ENCODE measurements at places on chromosomes 5 and 9.

GRCh38 chr9:70600506-70600905 lies 186.0 kb upstream of the KLF9 start:
- DNase-seq, result peak; percentile 75

DNA sequence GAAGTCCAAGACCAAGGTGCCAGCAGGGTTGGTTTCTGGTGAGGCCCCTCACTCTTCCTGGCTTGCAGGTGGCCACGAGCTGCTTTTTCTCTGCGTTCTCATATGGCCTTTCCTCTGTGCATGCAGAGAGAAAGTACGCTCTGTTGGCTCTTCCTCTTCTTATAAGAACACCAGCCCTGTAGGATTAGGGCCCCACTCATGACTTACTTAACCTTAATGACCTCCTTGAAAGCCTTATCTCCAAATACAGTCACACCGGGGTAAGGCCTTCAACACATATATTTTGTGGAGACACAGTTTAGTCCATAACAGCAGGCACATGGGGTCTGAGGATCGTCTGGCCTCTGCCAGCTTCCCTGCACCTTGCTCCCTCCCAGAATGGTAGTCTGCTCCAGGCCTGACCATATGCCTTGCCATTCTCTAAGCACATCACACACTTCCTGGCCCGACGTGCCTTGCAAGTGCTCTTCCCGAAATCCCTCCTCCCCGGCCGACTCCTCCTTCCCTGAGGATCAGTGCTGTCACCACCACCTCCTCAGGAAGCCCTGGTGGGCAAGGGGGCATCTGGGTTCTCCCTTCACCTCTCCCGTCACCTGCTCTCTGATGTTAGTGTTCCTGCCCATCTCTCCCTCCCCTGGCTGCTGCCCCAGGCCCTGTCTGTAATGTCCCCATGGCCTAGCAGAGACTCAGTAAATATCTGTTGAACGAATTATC lies 200.7 kb downstream of the AOPEP start:
- DNase-seq, result no peak

- no peak for DNase-seq
Observed at GRCh38 chr9:91301161-91301560, 60.6 kb downstream of the AUH start.

DNA sequence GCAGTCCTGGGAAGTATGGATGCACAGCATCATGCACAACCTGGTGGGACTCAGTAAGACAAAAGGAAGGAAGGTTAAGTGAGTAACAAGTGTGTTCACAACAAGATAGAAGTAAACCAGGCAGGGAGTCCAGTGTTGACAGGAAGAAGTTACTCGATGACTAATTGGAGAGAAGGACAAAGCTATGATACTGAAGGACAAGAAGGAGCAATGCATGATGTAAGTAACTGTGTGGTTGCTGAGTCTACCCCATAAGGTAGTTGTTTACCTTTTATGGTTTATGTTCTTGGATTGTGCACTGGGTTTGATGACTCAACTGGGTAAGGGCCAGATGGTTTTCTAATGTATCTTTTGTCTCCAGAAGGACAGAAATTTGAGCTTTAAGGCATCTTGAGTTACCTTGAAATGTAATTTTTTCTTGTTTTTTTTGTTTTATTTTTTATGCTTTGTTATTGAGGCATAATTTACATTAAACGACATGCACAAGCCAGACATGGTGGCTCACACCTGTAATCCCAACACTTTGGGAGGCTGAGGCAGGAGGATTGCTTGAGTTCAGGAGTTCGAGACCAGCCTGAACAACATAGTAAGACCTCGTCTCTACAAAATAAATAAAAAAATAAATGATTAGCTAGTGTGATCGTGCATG lies 89.2 kb upstream of the CAST start:
- DNase-seq, result peak; percentile 73

DNA sequence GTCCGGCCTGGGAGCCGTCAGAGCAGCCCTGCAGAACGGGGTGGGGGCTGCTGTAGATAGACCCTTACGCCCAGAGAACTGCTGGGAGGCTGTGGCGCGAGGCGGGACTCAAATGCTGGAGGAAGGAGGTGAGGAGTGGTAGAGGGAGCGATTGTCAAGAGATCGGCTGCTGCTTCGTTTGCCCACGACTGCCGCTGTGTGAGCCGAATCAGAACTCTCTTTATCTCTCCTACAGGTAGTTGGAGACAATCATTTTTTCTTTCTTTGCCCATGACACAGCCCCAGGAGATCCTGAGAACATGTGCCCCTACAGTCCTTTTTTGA lies 456 bp downstream of the ZNF79 start:
- DNase-seq, result no peak

- no peak for DNase-seq
Observed at GRCh38 chr5:2009986-2010914, 127.5 kb upstream of the IRX4 start.

- peak; percentile 8 for DNase-seq
Observed at GRCh38 chr5:137666461-137666850, 69.4 kb downstream of the KLHL3 start.

- no peak for DNase-seq
Observed at GRCh38 chr5:89735082-89735481, 674.5 kb downstream of the CETN3 start.

DNA sequence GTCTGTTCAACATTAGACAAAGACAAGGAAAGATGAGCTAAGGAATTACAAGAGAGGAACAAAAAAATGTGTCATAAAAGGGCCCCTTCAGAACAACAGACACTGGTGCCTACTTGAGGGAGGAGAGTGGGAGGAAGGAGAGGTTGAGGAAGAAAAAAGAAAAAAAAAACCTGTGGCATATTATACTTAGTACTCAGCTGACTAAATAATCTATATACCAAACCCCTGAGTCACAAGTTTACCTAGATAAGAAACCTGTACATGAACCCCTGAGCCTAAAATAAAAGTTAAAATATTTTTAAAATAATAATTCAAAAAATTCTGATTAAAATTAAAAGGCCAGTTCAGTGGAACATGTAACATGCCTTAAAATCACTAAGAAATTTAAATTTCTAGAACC lies 107.3 kb downstream of the MTREX start:
- no peak for DNase-seq

DNA sequence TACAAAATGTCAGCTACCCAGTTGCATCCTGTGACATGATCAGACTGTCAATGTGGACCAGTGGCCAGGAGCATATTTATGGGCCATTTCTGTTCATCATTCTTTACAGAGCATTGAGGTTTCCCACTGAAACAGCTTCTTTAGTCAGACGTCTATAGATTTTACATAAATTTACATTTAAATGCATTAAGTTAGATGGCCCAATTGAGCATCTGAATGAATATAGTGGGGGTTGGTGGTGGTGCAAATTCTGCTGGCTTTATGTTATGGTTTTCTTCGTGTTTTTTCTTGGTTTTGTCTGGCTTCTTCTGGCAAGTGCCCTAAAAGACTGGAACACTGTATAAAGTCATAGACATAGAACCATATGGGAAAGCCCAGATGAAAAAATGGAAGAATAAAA lies 214.1 kb downstream of the PJA2 start:
- no peak for DNase-seq

- DNase-seq, result no peak
Observed at GRCh38 chr9:136370037-136370436, 3.4 kb downstream of the CARD9 start.

- no peak for DNase-seq
Observed at GRCh38 chr9:90726215-90726614, 75.4 kb upstream of the SYK start.

GRCh38 chr5:148965511-148966265 lies 97.2 kb downstream of the SH3TC2 start:
- peak; percentile 91 for DNase-seq

GRCh38 chr9:126860757-126861466 lies 473 bp downstream of the ZBTB34 start:
- no peak for DNase-seq

DNA sequence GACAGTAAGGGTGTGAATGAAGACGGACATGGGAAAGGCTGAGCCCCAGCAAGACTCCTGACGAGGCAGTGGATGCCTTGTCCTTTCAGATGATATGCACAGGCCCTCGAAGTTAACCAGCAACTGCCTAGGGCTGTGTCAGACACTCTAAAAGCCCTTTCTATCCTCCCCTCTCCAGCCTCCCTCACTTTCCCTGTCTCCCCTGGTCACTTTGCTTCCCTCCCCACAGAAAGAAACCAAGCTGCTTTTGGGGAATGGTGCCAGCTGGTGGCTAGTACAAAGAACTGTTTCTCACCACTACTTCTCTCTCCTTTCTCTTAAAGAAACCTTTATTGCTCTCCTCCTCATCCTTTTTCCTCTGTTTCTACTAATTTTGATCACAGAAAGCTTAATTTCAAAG lies 21.4 kb downstream of the LHFPL2 start:
- no peak for DNase-seq

Measured in AG09309 (cell line).